Stimulated activated CD4-positive, alpha-beta T cell treated with anti-CD3 and anti-CD28 coated beads, TNF-alpha, amount 100 ng/mL, for 48 hours (primary cell): ENCODE measurements at places on chromosomes 12 and 14.

- no peak for DNase-seq
Measured at GRCh38 chr14:73723797-73724661, 9.8 kb upstream of the PNMA1 start.

DNA sequence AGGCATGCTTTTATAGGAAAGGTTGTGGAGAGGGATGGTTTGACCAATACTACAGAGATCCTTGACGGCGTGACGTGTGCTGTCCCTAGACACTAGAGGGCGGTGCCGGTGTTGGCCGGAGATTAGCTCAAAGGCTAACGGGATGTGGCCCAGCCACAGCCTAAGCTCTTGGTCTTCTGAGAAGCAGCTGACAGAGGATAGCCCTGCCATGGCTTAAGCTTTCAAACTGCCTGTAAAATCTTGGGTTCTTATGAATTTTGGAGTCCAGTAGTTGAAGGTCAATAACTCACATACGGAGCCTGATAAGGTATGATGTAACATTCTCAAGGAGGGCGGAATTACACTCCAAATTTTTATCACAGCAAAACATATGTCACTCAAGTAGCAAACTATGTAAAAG is 515.7 kb upstream of the ATXN7L3B start:
- no peak for DNase-seq

- no peak for DNase-seq
Measured at GRCh38 chr14:74203639-74204038, 35.6 kb upstream of the VSX2 start.

DNA sequence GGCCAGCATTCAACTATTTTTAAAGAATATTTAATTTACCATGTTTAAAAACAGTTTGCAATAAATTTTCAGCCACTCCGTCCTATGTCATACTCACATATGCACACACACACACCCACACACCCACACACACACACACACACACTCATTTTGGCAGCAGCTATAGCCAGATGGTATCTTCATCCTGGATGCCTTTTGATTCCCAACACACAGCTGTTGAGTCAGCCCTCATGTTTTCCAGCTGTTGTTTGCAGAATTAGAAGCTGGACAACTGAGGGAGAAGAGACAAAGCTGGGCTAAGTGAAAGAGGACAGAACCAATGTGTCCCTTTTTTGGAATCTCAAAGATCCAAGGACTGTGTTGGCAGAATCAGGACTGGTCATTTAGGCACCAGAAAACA is 80.0 kb upstream of the EGLN3 start:
- DNase-seq, result no peak

- no peak for DNase-seq
Measured at GRCh38 chr14:30906752-30907658, 32.6 kb downstream of the COCH start.

DNA sequence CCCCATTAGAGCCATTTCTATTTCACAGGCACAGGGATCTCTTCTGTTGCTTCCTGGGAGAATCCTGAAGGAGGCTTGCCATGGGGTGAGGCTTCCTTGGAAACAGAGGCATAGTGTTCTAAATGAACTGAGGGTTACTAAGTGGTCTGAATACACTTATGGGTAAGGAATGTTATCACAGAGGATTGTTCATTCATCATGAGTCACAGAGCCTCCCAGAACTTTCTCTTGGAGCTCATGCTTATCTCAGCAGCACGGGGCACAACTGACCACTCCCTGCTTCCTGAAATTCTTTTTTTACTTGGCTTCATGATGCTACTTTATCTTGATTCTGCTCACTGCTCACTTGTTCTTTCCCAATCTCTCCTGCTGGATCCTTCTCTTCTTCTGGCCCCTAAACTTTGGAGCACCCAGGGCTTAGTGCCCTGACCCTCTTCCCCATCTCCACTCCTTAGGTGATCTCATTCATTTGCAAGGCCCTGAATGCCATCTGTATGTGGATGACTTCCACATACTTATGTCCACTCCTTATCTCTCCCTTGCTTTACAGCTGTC is 57.9 kb downstream of the ANO6 start:
- no peak for DNase-seq

DNA sequence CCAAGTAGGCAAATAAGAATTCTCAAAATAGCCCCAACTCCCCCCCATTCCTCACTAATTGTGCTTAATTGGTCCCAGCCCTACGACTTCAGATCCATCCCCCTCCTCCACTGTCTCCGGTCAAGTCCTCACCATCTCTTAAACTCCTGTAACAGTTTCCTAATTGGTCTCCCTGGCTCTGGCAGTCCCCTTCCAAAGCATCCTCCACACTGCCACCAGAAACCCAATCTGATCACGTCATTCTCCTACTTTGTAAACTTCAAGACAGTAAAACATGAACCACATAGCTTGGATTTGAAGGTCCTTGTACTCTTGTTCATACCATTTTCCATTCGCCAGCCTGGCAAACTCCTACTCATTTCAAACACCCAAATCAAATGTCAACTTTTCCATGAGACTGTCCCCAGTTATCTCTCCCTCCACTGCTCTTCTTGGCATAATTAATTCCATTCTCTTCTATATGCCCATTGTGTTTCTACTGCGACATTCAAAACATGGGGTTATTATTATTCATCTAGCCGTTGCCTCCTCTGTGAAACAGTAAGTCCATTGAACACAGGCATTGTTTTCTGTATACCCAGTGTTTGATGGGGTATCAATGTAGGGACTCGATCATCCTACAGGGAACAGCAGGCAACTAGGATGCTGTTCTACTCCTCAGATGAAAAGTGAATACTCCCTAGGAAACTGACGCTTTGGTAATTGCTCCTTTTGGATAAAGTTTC is 104.6 kb downstream of the EGLN3 start:
- no peak for DNase-seq

DNA sequence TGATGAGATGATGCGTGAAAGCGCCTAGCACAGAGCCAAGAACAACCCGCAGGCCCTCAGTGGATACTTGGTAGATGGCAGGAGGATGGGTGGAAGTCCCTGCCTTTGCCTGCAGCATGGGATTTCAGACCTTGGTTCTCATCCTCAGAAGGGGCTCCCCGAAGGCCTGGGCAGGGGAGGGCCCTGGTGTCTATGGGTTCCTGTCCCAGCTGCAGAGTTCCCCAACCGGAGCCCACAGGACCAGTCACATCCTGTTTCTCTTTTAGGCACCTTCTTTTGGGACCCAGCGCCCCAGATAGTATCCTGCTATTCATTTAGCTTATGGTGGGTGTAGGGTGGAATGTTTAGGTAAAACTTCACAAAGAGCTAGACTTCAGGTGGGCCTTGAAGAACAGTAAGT is 55.5 kb downstream of the CALM1 start:
- DNase-seq, result no peak

- DNase-seq, result no peak
Measured at GRCh38 chr12:34600592-34601462, 578.5 kb downstream of the ALG10 start.

DNA sequence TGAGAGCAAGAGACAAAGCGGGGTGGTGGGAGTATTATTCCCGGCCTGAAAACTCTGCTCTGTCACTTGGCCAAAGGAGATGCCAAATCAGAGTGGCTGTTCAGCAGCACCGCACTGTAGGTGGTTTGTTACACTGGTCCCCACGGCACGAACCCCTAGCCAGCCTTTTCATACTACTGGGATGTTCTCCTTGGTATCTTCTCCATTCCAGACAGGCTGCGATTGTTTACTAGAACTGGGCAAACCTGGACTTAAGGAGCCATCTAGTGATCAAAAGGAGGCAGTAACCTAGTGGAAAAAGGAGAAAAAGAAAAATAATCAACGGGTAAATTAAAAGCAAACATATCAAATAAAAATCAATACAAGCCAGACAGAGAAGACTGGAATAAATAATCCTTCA is 58.9 kb upstream of the TMTC2 start:
- no peak for DNase-seq

- DNase-seq, result no peak
Measured at GRCh38 chr14:73465823-73466532, 7.6 kb upstream of the NUMB start.

- DNase-seq, result no peak
Measured at GRCh38 chr12:12564911-12565310, 2.2 kb upstream of the DUSP16 start.

DNA sequence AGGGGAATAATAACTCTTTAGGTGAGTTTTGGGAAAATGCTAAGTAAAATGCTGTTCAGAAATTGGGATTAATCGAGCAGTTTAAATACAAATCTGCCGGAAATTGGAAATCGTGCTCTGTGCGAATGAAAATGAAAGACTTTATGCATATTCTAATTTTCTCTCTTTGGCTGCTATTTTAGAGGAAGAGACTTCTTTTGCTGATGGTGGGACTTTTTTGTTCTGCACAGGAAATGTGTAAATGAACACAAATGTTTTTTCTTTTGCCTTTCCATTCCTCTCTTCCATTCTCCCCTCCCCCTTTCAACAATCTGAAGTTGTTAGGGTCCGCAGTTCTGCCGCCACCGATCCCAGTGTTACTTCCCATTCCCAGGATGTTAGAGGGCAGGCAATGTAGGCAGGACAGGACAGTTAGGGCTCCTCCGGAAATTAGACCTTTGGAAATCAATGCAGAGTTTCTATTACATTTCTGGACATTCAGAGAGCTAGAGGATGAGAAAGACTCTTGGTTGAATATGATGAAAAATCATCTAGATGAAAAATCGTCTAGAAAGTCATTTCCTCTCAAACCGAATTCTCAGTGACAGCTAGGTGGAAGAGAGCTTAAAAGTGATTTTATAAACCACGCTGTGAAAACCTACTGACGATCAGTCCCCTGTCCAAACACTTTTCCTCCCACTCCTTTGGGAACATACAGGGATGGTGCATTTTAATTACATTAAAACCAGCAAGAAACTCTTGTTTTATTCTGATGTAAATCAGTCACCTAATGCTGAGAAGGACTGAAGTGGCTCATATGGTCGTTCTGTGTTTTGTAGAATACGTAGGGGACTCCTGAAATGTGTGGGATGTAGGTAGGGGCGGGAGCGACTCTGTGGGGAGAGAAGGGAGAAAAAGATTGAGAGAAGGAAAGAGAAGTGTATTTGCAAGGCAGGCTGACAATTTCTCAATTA is 17.8 kb downstream of the FOXG1 start:
- no peak for DNase-seq

DNA sequence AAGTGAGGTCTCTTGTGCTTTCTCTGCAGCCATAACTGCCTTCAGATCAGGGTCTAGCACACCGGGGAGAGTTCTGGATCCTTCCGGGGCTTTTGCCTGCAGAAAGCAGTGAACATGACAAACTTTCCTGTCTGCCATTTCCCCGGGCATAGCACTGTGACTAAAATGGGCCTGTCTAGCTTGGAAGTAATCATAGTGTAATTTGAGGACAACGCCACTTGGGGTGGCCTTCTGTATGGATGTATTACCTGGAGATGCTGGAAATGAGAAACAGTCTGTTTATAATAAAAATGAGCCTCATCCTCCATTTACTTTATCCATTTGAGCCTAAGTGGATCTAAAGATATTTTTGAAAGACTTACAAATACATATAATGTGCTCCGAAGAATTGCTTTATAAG is 453.7 kb downstream of the VRK1 start:
- DNase-seq, result no peak

DNA sequence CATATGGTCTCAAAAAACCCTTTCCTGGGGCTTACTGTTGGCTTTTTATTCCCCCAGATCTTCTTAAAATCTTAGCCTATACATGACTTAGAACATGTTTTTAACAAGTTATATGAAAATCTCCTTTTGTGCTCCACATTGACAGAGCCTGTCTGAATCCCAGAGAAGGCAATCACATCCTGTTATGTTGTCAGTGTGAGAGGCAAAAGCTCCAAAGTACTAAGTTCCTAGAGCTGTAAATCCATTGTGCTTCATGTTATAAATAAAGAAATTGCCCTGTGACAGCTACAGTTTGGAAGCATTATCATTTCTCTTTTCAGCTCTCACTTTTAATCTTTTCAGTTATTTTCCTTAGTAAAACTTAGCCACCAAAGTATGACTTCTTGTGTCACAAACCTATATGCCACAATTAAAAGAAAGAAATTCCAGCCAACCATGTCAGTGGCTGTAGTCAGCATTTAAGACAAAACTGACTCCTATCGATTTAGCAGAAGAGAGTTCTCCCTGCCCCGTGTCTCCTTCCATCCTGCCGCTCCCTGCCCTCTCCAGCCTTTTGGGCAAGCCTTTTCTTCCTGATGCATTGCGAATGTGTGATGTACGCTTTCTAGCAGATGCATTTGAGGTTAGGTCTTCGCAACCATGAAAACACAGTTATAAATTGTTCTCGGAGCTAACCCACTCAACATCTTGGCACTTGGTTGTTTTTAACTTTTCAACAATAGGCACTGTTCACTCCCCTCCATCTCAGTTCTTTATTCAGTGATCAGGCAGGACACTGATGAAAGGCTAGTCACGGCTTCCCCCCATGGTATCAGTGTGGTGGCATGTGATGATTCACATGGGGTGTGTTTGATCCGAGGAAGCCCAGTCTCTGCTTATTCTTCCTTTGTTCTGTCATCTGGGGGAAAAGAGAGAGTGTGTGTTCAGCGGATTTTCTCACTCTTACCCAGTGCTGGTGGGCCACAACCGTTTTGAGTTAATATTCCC is 143.5 kb downstream of the SSPN start:
- no peak for DNase-seq

- no peak for DNase-seq
Measured at GRCh38 chr12:123949770-123950165, 22.9 kb downstream of the CCDC92 start.

DNA sequence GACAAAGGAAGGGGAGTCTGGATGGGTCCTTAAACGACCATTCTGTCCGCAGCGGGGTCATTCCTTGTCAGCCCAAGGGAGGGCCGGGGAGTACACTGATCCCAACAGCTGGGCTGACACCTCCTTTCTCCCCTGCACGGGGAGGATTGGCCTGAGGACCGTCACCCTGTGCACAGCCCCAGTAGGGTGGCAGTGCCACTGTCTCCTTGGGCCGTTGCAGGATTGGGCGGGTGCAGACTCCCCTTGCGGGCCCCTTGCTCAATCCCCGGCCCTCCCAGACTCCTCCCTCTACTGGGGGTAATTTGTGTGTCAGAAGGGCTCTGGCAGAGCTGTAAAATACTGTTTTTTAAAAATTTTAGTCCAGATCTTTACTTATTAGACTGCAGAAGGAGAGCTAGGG is 12.6 kb upstream of the AMN start:
- DNase-seq, result no peak

- DNase-seq, result no peak
Measured at GRCh38 chr12:1865284-1865866, 45.0 kb downstream of the LRTM2 start.

DNA sequence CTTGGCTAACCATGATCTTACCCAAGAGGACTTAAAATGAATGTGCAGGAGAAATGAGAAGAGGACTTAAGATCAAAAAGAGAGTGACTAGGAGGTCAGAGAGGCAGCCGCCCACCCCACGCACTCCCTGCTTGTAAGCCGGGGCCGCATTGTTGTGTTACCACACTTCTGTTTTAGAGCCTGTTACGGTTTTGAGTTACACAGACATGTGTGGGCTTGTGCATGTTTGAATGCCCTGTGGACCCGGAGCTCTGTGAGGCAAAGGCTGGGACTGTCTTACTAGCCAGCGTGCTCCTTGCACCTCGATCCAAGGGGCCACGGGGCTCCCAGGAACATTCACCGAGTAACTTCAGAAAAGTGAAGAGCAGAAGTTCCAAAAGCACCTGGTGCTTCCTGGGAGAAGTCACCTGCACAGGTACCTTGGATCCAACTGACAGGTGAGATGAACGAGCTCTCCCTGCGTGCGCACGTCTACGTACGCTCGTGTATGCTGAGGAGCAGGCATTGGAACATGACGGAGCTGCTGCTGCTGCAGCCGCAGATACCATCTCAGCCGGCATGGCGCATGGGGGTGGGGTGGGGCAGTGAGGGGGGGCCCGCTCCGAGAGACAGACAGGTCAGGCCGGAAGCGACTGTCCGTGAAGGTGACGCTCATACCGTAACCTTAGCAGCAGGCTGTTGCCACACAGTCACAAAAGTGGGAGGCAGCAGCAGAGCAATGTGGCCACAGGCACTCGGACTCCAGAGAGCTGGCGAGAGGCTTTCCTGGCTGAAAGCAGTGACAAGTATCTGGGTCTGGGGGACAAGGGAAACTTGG is 23.7 kb downstream of the SFSWAP start:
- DNase-seq, result no peak
